ENCODE measurements at places on chromosomes 3 and 15.

GRCh38 chr15:49059491-49059890 lies 13.2 kb upstream of the SECISBP2L start:
- no peak for DNase-seq

GRCh38 chr3:100067589-100067988 lies 46.7 kb downstream of the FILIP1L start:
- no peak for DNase-seq

DNA sequence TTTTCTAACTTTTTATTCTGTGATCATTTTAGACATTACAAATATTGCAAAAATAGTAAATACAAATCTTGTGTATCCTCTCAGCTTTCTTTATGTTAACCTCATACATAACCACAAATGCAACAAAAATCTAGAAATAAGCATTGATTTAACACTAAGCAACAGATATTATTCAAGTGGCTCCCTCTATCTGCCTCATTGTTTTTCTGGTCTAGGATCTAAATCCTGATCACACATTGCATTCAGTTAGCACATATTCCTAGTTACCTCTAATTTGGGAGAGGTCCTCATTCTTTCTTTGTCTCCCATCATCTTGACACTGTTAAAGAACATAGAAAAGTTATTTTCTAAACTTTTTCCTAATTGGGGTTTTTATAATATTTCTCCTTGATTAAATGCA lies 1126.0 kb downstream of the ROBO2 start:
- DNase-seq: no peak

- peak; percentile 33 for DNase-seq
Measured at GRCh38 chr3:99250821-99251355, 349.4 kb upstream of the DCBLD2 start.

DNA sequence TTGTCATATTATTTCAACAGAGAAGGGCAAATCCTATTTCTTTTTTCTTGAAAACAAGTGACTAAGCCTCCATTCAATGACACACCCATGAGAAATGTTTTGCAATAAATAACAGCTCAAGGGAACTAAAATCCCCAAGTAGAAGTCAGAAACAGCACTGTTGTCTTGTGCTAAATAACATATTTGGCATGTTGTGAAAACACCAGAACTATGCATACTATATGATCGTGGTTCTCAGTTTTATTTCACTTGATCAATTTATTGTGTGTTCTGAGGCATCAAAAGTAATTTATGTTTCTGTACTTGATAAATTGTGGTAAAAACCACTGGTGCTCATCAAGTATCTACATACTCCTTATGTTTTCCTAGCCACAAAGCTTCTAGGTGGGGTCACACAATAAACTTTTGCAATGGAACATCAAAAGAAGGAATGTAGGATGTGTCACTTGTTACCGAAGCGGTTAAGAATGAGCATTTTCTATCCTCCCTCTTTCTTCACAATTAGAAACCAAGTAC lies 691.7 kb upstream of the CBLB start:
- no peak for DNase-seq

DNA sequence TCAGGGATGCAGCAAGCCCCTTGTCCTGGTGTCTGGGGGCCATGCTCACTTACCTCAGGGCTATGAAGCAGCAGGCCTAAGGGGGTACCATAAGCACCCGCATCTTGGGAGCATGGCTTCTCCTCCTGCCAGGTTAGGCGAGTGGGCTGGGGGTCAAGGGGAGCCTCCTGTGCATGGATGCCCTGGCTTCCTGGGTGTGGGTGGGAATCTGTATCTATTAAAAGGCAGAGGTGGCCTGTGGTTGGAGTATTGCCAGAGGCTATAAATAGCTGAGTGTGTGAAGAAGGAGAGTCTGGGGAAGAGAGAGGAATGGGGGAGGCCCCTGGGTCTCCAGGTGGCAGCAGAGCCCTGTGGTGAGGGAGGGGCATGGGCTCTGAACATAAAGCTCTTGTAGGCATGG lies 19.5 kb downstream of the ACVR2B start:
- no peak for DNase-seq

DNA sequence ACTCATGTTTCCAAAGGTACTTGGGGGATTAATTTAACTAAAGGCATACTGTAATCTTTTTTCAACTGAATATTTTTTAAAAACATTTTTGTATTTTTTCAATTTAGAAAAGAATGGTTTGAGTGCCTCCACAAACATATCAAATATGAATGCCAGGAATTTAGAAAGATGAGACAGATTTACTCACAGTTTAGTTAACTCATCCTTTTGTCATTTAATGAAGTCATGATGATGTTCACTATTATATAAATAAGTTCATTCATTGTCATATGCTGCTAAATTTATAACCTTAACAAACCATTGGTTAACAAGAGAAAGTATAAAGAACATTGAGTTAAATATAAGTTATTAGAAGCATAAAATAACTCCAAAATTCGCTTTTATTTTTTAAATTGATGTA lies 50.0 kb downstream of the FGF7 start:
- no peak for DNase-seq

Measured in RPMI8226 (cell line).